ENCODE measurements at places on chromosomes 3 and 15.

GRCh38 chr3:124859025-124859424 lies 28.1 kb downstream of the ITGB5 start:
- DNase-seq = peak; percentile 78

GRCh38 chr3:197001972-197002700 lies 27.5 kb downstream of the MELTF start:
- DNase-seq = no peak

- no peak for DNase-seq
Measured at GRCh38 chr3:58384381-58385090, 49.1 kb downstream of the PDHB start.

- no peak for DNase-seq
Measured at GRCh38 chr3:4716266-4716665, 223.1 kb downstream of the ITPR1 start.

- DNase-seq = no peak
Measured at GRCh38 chr3:29441422-29441821, 160.6 kb downstream of the RBMS3 start.

- DNase-seq = no peak
Measured at GRCh38 chr15:67385971-67386370, 131.4 kb downstream of the IQCH start.

DNA sequence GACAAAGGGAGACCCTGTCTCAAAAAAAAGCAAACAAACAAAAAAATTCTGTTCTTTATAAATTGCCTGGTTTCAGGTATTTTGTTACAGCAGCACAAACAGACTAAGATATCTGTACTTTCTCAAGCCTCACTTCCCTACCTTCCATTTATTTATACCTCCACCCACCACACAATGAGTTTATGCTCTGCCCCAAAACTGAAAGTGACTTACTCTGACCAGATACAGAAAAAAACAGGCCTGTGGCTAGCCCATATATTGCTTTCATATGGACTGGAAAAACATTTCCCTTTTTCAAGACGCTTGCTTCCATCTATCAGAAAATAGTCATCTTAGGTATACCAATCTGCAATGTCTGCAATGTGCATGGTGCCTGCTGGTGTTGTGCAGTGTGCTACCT lies 8.7 kb upstream of the GPD1L start:
- no peak for DNase-seq

DNA sequence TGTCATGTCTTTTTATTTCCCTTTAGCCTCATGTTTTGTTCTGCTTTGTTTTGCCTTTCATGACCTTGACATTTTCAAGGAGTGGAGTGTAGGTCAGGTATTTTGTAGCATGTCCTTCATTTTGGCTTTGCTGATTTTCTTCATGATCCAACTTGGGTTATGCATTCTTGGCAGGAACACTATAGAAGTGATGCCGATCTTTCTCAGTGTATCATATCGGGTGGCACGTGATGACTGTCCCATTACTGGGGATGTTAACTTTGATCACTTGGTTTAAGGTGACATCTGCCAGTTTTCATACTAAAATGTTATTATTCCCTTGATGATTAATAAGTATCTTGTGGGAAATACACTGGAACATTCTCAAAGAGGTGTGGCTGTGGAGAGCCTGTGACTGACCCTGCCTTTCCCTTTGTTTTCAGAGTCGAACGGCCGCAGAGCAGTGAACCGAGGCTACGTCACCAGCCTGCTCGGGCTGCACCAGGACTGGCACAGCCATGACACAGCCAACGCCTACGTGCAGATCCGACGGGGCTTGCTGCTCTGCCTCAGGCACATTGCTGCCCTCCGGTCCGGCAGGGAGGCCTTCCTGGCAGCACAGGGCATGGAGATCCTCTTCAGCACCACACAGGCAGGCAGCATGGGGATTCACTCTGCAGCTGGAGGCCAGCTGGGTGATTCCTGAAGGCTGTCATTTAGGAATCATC lies 167.7 kb downstream of the AGBL1 start:
- no peak for DNase-seq

GRCh38 chr3:186184021-186184420 lies 75.1 kb upstream of the ETV5 start:
- DNase-seq = no peak

- no peak for DNase-seq
Measured at GRCh38 chr15:100340721-100341238, 995 bp downstream of the ADAMTS17 start.

DNA sequence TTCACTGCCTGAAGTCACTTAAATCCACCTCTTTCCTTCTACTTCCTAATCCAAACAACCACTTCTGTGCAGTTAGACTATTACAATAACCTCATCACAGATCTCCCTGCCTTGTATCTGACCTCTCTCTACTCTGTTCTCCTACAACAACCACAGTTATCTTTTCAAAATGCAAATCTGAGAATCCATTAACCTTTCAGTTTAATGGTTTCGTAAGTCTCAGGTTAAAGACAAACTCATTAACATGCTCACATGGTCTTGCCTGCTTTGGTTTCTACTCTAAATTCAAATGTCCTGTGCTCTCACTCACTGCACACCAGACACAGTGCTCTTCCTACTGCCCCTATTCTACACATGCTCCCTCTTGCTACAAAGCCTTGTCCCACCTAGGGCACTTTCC lies 406.5 kb upstream of the THBS1 start:
- DNase-seq = no peak

GRCh38 chr3:141094790-141095545 lies 43.8 kb downstream of the SPSB4 start:
- peak; percentile 93 for DNase-seq

- DNase-seq = no peak
Measured at GRCh38 chr3:134404366-134404885, 30.2 kb upstream of the AMOTL2 start.

DNA sequence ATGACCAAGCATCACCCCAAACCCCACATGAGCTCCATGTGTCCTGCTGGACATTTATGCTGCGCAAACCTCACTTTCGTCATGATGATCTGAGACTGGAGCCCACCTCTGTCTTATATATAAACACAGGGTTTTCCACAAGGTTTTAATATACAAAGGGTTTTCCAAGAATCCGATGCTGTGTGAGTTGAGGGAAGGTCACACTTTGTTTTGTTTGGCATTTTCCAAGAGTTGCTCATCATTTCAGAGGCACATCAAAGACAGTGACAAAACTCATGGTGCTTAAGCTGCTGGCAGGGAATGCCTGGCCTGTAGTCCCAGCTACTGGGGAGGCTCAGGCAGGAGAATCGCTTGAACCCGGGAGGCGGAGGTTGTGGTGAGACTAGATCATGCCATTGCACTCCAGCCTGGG lies 20.0 kb downstream of the EFCC1 start:
- no peak for DNase-seq

DNA sequence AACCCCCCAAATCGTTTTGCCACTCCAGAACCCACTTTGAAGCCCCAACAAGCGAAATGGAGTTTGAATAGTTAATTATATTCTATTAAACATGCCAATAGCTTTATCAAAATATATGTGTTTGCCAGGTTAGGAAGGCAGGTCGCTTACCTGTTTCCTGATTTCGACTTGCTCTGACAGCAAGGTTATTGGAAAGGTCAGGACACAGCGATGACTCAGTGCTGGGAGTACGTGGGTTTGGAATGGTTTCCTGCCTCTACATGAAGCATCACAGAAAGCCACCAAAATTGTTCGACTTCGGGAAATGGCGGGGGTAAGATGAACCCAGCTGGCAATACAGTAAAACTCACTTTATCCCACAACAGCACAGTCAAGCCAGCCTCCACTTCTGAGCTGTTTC lies 135.6 kb upstream of the ABI3BP start:
- DNase-seq = no peak

- DNase-seq = no peak
Measured at GRCh38 chr3:19065027-19065426, 83.3 kb upstream of the KCNH8 start.

DNA sequence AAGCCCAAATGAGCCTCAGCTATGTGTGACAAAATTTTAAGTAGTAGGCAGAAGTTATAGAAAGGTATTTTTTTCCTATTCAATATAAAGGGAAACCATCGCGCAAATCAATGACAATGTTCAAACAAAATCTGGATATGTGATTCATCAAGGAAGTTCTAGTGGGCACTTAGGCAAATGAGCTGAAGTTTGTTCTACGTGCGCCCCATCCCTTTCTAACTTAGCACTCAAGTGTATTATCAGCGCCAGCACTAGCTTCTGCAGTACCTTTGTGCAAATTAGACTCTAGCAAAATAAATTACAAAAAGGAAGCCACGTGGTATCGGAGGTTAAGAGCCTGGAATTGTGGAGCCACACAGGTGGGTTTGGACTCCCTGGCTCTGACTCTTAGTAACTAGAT lies 91.1 kb downstream of the TBL1XR1 start:
- no peak for DNase-seq

DNA sequence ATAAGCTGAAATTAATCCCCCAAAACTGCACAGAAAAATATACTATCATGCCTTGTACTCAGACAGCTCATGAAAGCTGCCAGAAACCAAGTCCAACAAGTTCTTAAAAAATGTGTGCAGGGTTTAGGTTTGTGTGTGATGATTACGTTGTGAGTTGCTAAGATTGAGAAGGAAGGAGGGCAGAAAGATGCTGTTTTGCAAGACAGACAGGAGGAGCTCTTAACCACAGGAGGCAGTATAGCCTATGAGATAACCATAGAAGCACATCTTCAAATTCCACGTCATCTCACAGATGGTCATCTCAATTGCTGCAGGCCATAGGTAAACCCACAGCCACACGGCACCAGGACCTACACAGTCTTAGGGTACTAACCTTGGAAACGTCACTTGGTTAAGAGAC lies 191.9 kb downstream of the STT3B start:
- DNase-seq = no peak

GRCh38 chr15:40054855-40055575 lies 16.0 kb upstream of the SRP14 start:
- peak; percentile 61 for DNase-seq

GRCh38 chr3:84772841-84773240 lies 185.9 kb upstream of the CADM2 start:
- DNase-seq = no peak

- DNase-seq = no peak
Measured at GRCh38 chr15:39243396-39243795, 337.5 kb upstream of the THBS1 start.

- DNase-seq = no peak
Measured at GRCh38 chr3:30428251-30428650, 178.2 kb upstream of the TGFBR2 start.

DNA sequence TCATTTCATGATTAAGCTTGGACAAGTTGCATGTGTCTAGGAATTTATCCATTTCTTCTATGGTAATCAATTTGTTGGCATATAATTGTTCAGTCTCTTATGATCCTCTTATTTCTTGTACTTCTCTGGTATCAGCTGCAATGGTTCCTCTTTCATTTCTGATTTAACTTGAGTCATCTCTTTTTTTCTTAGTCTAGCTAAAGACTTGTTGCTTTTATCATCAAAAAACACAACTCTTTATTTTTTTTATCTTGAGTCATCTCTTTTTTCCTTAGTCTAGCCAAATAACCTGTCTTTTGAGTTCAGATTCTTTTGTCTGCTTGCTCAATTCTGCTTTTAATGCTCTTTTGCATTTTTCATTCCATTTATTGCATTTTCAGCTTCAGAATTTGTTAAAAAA lies 37.3 kb downstream of the UBE3A start:
- DNase-seq = no peak

DNA sequence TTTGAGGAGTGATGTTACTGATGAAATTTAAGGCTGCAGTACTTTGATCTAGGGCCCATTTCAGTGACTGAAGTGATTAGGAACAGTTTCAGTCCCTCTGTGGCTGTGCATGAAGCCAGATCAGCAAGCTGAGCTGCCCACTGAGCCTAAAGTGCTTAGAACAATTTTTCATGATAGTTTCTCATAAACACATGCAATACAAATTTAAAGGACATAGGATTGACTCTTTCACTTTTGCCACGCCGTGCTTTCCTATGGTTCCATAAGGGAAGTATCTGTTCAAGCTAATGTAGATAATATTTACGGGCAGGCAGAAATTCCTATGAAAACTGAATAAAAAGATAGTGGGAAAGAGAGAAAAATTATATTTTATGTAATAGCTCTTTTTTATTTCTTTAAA lies 10.6 kb downstream of the ANKUB1 start:
- DNase-seq = no peak

GRCh38 chr15:96629511-96629910 lies 299.0 kb downstream of the NR2F2 start:
- no peak for DNase-seq

GRCh38 chr3:155629056-155629455 lies 115.8 kb downstream of the PLCH1 start:
- DNase-seq = no peak

DNA sequence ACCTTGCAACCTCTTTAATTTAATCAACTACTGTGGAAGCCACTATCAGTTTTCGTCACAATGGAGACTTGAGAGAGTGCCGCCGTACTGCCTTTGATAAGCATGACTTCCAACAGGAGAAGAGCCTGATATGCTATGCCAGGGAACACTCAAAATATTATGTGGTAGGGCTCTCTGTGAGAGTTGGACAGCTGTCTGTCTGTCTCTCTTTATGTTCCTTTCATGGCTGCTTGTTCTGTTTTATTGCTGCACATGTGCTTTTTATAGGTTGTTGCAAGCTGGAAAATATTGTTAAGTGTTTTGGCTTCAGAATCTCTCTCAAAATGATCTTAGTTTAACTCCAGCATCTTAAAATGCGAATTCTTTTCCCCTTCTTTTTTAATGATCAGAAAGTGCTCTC lies 249.4 kb upstream of the RARB start:
- DNase-seq = no peak
